Breast epithelium (tissue), 4 donors: ENCODE measurements at places on chromosomes 2 and 18. TPM values are rescaled to one million over a fixed set of nuclear protein-coding genes. Genes with fewer than 3 reads are reported as not detected.
A peak's percentile ranks its signal among the peaks of the same experiment; 100 is the strongest.

DNA sequence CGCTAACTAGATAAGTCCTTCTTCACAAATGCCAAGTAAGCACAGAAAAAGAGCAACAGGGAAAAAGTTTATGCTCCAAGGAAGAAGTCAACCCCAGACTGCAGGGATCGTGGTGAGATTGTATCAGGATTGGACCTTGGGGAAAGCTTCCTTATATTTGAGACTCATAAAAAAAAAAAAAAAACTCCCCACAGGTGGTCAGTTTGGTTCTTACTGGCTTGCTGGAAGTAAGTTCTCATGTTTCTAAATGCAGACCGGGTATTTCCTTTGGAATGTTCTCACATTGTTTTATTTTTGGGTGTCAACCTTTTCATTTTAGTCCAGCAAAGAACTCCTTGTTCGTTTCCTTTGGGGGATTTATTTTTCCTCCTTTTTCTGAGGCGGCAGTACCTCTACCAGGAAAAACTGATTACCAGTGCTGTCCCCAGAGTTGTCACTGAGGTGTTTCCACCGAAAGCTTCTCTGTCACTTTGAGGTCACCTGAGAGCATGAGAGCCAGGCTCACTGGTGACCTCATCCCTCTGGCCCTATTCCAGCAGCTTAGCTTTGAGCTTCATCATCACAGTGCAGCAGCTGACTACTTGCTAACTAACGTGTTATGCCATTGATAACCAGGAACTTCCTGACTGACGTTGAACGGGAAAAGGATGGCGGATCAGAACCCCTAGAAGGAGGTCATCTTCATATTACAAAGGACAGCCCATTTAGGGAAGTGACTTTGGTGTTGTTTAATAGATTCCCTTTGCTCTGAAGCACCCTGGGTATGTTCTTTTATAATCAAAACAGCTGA is 16.8 kb upstream of the ATP8B1 start:
- peak; percentile 70 for DNase-seq

DNA sequence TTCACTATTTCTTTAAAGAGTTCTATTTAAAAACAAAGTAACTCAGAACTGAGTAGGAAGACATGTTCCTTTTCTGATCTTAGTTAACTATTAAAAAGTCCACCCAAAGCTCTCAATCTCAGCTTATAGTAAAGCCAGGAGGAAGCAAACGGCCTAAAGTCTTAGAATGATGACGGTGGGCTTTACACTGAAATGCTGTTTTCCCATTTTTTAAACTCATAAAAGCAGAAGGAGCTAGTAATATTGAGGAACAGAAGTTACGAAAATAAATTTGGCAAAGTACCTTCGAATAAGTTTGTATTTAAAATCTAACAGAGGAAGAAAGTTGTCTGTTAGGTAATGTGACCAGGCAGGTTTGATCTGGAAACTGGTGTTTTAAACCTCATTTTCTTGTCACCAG is 111.1 kb downstream of the ZNF532 start:
- no peak for DNase-seq

Gene CRYGD
- total RNA-seq = not detected

Gene ARHGEF4
- 7.5 TPM for total RNA-seq

- no peak for DNase-seq
Observed at GRCh38 chr2:118857677-118858484, 10.4 kb upstream of the EN1 start.

DNA sequence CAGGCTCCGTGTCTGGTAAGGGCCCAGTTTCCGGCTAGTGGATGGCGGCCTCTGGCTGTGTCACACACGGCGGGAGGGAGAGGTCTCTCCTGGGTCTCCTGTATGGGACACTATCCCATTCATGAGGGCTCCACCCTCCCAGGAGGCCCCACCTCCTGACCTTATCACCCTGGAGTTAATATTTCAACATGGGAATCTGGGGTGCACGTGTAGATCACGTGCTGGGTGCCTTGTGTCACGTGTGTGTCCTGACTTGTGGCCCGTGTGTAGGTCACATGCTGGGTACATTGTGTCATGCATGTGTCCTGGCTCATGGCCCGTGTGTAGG is 9.9 kb downstream of the NEU4 start:
- no peak for DNase-seq

Gene GTF3C2
- 32.6 TPM for total RNA-seq

Gene TBR1
- not detected for total RNA-seq

DNA sequence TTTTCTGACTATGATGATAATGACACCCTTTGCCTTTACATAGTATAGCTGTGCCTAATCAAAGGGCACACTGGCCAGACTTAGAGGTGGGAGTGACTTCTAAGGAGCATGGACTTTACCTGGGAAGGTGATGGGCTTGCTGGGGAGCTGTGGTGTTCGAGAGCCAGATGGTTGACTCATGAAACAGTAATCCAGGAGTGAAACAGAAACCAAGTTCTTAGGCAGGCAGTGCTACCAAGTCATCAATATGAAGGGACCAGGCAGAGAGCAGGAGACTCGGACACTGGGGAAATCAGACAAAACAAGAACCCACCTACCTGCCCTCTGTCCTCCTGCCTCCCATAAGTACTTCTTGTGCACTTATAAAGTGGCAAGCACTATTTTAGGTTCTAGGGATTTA is 430.4 kb downstream of the DLGAP1 start:
- DNase-seq = no peak

Gene IL1F10
- total RNA-seq = not detected
